ENCODE measurements at places on chromosomes 7 and 10.

- no peak for DNase-seq
These were observed 994 bp upstream of the MAGI2 start for GRCh38 chr7:79454361-79454960.

GRCh38 chr10:60666221-60666620, 112.1 kb upstream of the CDK1 start:
- DNase-seq, result no peak

DNA sequence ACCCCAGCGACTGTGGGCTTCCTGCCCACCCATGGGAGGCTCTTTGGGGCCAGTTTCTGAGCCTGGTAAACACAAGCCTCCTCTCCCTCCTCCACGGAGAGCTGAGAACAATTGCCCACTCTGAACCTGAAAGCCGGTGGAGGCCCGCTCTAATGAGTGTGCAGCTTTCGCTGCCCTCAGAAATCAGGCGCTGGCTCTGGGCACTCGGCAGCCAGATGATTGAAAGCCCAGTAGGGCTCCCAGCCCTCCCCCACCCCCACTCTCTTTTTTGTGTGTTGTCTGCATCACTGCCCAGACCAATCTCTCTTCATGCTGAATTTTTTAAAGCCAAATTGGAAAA, 438.9 kb downstream of the RPS24 start:
- DNase-seq, result no peak

GRCh38 chr7:108149119-108149518, 19.0 kb upstream of the LAMB4 start:
- DNase-seq, result no peak

- DNase-seq, result no peak
These were observed 29.8 kb upstream of the SP8 start for GRCh38 chr7:20816372-20816959.

- no peak for DNase-seq
These were observed 136.1 kb upstream of the LYZL2 start for GRCh38 chr10:30765616-30766015.

GRCh38 chr10:90162271-90162853, 461.0 kb downstream of the KIF20B start:
- no peak for DNase-seq

DNA sequence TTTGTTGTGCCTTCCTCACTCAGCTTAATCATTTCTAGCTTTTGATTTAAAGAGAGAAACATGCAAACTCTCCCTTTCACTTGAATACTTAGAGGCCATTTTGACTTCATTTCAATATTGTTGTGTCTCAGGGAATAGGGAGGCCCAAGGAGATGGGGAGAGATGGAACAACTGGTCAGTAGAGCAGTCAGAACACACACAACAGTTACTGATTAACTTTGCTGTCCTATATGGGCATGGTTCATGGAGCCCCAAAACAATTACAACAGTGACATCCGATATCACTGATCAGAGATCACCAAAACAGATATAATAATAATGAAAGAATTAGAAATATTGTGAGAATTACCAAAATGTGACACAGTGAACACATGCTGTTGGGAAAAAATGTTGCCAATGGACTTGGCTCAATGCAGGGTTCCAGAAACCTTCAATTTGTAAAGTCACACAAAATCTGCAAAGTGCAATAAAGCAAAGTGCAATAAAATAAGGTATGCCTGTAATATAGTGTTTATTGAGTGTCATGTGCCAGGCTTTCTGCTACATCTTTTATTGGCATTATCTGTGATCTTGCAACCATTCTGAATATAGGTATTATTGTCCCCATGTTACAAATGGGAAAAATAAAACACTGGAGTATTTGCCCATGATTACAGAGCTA, 38.2 kb downstream of the CCDC71L start:
- DNase-seq, result no peak

DNA sequence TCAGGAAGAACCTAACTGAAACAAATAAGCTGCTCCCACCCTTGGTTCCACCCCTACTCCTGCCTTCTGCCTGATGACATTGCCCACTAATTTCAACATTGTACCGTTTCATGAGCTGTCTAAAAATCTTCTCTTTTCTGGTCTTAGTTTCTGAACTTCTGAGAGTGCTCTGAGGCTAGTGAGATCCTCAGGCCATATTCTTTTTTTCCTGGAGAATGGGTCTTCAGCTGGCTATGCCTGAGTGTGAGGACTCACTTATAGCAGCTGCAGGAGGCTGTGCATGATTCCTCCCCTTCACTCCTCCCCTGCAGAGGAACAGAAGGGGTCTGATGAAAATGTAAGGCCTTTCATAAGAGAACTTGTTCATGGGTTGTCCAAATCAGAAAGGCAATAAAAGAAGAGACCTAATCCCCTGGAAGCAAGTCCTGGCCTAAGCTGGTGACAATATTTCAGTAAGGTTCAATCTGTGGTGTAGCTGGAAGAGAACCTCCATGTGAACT, 11.1 kb downstream of the HOXA4 start:
- DNase-seq, result no peak

GRCh38 chr10:49611816-49612512, 1.9 kb downstream of the SLC18A3 start:
- no peak for DNase-seq

DNA sequence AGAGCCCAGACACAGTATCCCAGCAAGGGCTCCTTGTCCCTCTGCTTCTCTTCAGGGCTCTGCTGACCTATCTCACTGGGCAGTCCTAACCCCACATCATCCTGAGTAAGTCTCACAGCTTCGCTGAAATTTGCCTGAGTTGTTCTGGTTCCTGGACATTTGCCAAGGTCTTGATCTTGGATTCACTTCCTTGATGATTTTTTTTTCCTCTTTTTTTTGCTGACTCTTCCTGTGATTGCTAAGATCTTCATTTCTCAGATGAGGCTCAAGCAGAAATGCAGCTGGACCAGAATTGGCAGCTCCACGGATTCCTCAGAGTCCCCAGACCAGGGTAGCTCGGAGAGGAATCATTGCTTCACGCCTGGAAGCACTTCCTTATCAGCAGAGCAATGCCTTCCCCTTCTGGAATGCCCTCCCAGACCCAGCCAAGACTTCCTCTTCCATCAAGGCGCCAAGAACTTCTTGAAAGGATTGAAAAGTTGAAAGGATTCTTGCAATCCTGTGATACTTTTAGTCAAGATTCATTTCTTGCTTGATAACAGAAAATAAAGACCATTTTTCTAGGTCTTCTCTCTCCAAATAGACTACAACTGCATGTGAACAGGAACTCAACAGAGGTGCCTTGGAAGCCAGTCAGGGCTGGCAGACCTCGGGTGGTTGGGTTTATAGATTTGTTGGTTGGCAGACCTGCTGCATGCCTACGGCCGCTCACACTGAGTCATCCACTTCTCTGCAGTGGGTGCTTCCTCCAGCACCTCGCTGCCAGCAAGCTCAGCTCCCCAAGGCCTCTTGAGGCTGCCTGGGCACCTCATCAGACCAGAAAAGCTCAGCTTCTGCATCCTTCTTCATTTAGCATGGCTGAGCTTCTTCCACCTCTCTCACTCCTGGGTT, 8.8 kb upstream of the AFAP1L2 start:
- no peak for DNase-seq

DNA sequence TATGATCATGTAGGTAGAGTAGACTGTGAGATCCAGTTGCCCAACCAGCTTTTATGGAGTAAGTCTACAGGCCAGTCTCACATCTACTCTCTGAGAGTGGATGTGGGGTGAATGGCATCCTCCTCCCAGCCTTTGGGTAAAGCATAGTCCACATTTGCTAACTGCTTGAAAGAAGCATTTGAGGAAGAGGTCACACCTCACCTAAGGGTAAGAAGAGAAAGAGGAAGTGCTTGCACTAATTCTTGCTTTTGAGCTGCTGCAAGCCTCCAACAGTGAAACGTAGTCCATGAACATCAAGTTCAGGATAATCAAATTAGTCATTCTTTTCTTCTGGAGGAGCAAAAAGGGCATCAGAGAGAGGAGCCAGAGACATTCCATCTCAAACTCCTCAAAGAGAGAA, 93.9 kb upstream of the AGR3 start:
- peak; percentile 4 for DNase-seq

- no peak for DNase-seq
These were observed 183.8 kb downstream of the CAMK1D start for GRCh38 chr10:12533151-12533550.

- DNase-seq, result no peak
These were observed 172.4 kb downstream of the PRPF18 start for GRCh38 chr10:13759168-13759567.

DNA sequence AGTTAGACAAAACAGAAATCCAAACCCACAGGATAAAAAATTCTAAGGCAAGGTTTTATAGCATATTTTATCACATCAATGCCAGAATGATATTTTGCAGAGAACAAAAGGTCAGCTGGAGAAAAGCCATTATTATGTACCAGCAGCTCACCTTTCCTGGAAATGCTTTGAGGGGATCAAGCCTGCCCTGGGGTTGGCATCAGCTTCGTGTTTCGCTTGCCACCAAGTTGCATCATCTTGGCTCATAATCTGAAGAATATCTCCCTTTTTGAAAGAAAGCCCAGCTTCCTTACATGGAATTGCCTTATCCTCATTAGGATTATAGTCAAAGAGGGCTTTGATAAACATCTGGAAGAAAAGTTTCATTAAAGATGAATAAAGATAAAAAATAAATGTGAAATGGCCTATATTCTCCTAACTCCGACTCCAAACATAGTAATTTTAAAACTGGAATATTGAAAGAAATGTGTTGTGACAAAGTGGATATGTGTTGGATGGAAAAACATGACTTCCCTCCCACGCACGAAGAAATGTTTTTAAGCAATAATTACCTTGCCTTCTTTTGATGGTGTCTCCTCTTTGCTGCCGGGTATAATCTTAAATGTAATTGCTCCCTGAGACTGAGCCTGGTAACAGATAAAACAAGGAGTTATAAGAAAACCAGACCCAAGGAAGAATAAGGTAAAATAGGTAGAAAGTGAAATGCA, 121.3 kb upstream of the ODAD2 start:
- no peak for DNase-seq

GRCh38 chr10:88234297-88234696, 348.8 kb downstream of the RNLS start:
- no peak for DNase-seq

DNA sequence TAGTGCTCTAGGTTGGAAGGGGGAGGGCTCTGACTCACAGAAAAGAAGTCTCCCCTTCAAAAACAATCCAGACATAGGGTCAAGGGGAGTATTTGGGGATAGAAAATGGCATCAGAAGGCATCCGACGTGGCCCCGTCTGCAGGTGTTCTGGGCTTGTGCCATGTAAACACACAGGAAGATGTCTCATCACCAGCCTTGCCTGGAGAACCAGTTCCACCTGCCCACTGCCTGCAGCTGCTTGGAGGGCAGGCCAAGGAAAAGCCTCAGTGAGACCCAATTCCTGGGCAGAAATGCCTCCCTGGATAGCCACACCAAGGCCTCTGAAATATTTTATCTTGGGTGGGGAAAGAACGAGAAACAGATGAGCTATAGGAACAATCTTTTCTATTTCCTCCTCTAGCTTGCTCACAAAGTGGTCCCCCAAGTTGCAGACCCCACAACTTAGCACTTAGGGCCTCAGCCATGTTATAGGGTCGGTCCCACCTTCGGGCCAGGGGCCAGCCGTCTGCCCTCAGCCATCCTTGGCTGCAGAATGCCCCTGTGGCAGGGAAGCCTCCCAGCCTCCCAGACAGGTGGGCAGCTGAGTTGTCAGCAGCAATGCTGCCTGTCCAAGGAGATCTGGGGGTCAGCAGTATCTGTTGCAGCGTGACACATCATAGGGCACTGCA, 54.3 kb upstream of the ECHDC3 start:
- DNase-seq, result no peak

DNA sequence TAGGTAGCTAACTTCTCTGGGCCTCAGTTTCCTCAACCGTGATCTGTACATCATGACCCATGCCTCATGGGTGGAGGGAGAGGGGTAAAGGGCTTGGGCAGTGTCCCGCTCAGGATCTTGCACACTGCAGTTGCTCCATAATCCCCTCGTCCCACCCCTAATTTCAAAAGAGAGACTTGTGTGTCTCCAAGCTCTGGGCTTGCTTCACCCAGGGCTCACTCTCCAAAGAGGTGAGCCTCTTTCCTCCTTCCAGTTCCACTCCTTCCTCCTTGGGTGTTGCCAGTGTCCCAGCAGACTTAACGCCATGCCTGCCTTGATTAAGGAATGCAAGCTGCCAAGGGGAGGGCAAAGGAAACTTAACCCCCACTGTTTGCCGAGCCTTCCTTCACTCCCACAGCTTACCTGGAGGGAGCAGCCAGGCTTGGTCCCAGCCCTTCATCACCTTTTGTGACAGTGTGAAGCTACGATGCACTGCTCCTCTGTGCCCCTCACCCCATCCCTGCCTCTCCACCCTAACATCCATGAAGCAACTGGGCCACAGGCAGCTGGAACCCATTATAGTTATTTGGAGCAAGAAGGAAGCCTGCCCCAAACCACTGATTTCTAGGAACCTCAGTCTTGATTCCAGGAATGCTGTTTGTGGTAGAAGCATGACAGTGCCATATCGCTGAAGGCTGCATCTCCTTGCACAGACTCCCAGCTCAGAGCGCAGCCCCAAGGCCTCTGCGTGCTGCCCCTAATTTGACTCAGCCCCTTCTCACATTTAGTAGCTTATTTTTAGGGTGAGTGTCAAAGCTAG, 363.3 kb downstream of the TNS3 start:
- DNase-seq, result no peak

GRCh38 chr10:13648425-13648824, 61.7 kb downstream of the PRPF18 start:
- no peak for DNase-seq

DNA sequence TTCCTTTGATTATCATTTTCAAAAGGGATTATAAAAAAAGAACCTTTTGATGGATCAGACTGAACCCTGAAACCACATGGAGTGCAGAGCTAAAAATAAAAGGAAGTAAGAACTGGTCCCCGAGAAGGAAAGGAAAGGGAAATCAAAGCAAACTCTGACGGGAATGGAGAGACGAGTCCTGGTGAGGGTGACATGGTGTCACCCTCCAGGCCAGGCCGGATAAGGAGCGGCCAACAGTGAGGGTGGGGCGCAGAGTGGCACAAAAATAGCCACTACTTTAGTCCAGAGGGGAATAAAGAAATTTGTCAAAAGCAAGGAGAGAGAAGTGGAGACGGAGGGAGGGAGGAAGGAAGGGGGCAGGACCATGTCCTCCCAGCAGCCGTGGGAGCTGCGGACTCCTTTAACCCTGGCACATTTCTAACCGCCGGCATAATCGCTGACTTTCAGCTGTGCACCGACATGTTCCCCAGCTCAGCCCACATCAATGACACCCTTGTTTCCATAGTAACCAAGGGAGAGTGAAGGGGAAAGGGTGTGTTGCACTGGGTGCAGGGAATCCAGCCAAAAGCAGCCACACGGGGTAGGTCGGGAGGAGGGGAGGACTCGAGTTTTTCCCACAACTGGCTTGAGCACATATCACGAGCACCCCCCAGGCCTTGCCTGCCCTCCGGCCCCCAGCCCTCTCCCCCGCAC, 29.7 kb downstream of the TRIM8 start:
- DNase-seq, result peak; percentile 87
